Stimulated activated CD8-positive, alpha-beta memory T cell treated with anti-CD3 and anti-CD28 coated beads, Interleukin-4, amount 100 ng/mL, for 24 hours (primary cell): ENCODE measurements at places on chromosomes 12 and 14.

- DNase-seq: no peak
Observed at GRCh38 chr14:72613231-72613974, 280.5 kb downstream of the DPF3 start.

- DNase-seq: no peak
Observed at GRCh38 chr14:34502001-34502400, 37.5 kb downstream of the EAPP start.

DNA sequence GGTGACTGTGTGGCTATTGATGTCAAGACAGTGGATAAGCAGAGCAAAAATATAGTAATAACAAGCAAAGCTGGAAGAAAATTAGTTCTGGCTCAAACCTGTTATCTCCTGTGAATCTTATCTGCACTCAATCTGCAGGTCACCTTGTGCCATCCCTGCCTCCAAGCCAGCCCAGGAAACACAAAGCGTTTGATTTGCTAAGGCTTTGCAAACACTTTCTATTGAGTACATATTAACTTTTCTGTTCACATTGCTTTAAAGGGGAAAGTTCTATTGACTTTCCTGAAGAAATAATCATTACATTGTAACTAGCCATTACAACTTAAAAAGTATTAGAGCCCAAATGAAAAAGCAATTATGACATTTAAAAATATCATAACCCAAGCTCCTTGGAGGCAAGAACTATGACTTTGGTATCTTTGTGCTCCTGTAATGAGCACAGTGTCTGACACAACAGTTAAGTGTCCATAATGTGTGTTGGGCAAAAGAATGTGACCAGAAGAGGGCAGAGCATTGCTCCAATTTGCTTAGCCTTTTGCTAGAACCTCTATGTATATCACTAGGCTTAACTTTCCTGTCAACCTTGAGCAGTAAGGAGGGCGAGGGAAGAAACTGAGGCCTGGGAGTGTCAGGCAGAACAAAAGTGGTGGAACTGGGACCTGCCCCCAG is 24.7 kb downstream of the SERPINA3 start:
- DNase-seq: no peak

- no peak for DNase-seq
Observed at GRCh38 chr14:104578321-104578720, 1.2 kb upstream of the C14orf180 start.

DNA sequence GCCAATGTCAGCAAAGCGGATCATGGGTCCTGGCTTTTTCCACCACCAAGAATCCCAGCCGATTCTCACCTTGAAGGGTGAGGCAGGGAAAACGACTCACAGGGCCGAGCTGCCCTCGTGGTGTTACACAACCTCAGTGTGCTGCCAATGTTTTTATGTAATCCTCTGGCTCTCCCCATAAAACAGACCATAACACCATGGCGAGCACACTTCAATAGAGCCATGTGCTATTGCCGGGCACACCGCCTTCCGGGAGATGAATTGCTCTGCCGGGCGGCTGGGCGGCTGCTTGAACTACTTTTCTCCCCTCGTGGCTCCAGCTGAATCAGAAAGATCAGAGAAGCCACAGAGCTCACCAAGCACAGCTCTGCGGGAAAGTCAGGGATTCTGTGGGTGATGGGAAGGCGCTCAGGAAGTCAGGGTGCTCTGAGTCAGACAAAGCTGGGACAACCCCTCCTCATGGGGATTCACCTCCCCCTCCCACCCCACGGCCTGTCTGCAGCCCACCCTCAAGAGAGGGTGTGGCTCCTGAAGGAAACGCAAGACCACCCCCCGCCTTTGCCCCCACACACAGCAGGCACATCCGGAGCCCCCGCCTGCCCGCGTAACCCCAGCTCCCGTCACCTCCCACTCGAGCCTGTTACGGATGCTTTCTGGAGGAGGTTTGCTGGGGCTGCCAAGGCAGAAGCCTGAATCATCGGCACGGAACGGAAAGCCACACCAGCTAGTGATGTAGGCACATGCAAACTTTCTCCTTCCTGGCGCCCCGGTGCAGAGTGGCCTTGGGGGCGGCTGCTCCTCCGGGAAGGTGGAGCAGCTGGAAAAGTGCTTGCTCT is 1.8 kb downstream of the GALNT9 start:
- peak; percentile 61 for DNase-seq

- no peak for DNase-seq
Observed at GRCh38 chr14:75492832-75493591, 29.3 kb upstream of the BATF start.

GRCh38 chr12:85949253-85949652 is 75.2 kb downstream of the NTS start:
- no peak for DNase-seq

- DNase-seq: no peak
Observed at GRCh38 chr14:33758547-33758946, 192.3 kb downstream of the EGLN3 start.

DNA sequence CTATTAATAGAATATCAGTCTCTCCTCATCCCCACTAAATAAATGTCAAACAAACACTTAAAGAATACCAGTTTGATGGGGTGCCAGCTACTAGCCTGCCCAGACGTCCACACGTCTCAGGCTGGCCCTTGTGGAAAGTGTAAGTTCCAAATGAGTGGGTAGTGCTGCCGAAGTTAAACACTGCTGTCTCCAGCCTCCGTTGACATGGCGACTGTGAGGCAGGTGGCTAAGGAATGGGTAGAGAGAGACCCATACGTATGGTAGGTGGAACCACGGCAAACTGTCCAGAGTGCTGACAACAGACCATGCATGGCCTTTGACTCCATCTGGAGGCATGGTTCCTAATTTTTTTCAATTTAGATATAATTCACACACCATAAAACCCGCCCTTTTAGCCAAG is 37.9 kb downstream of the PITPNM2 start:
- no peak for DNase-seq

GRCh38 chr12:53338017-53338416 is 1.9 kb upstream of the SP7 start:
- no peak for DNase-seq

DNA sequence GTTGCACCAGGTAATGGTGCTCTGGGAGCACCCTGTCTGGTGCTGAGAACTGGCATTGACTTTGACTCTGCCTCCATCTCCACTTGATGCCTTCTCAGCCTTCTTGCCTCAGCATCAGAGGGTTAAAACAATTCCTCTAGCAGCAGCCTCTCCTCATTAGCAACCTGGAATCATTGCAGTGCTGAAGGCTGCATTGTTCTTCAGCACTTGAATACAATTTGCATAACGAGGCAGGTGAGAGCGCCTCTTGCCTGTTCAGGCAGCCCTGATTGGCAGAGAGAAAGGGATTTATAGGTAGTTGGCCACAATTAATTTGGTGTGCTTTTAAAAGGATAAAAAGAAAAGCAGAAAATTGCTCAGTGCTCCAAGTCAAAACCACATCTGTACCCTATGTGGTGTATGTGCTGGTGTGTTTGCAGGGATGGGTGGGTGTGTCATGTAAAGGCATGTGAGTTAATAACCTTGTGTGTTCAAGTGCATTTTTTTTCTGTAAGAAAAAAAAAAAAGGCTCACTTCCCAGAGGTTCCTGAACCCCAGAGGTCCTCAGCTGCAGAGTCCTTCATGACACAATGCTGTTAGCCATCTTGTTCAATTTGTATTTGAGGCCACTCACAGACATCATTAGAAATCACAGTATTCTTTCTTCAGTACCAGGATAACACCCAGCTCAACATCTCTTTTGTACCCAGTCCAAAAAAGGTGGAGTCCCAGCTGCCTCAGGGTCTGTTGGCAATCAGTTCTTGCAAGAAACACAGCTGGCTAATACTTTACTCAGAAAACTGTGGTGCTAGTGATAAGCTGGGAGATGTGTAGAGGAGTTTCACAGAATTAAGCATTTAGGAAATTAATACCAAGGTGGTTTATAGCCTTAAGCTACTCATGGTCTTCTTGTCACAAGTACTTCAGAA is 385.6 kb downstream of the GRIN2B start:
- no peak for DNase-seq

DNA sequence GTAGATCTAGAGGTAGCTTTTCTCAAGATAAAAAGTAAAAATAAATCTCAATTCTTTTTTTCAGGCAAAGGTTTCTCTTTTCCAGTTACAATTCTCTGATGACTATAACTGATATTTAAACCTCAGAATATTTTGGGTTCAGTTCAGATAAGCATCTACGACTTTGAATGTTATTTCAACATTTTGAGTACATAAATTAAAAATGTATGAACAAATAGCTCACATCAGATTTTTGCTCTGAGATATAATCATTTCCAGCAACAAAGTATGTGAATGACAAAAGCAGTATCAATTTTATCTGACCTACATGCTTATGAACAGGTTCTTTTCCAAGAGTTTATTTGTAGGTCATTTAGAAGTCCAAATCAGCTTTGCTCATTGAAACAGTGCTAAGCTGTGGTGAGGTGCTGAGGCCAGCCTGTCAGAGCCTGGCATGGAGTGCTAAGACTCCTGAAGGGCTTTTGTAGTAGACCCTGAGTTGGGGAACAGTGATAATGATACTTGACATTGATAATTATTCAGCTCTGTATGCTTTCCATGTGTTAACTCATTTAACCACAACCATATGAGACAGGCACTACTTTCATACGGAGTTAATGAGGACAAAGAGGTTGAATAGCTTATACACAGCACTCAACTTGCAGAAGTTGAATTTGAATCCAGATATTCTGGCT is 205.0 kb upstream of the DCN start:
- no peak for DNase-seq

- no peak for DNase-seq
Observed at GRCh38 chr12:110564471-110564991, 18.6 kb downstream of the PPTC7 start.

DNA sequence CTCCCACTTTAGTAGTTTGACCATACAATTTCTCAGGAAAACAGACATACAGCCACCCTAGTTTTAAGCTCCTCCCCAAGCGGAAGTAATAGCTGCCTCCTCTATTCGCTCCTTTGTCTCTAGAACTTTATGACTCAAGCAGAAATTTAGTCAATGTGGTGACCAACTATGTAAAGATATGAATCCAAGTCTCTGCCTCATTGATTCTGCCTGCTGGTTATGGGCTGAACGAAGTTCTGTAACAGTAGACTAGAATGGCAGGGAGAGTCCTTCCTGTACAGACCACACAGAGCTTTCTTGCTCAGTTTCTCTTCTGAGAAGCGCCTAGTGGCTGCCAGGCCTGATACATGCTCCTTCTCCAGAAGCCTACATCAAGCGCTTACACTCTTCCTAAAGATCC is 19.1 kb downstream of the KICS2 start:
- no peak for DNase-seq

DNA sequence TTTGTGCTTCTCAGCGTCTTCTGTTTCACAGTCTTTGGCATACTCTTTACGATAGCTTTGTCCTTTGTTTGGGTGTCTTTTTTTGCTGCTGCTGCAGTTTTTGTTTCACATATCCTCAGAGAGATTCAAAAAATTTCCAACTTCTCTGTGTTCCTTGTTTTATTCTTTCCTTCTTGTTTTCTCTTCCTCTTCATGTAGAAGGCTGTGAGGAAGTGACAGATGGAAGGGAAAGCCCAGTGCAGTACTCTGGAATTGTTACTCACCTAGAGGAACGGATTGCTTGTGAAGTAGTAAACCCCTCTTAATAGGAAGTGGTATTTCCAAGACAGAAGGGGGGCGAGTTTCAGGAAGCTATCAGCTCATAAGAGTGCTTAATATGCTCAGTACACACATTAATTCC is 1.7 kb downstream of the CREBL2 start:
- DNase-seq: no peak

- DNase-seq: no peak
Observed at GRCh38 chr14:74988131-74988530, 14.6 kb upstream of the EIF2B2 start.

GRCh38 chr12:51442324-51442723 is 17.7 kb downstream of the SLC4A8 start:
- no peak for DNase-seq

DNA sequence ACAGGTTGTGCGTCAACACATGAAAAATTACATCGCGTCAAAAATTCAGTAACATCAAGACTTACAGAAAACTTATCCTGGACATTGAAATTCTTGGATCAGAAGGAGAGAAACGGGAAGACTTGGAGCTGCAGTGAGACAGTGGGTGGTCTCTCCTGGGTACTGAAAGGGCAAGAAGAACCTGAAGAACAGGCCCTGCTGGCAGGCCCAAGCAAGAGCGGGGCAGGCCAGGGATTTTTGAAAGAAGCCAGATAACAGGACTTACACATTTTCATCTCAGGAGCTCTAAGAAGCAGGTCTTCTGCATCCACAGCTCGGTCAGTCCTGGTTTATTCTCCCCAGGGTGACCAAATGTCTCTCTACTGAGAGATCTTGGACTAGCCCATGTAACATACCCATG is 466.5 kb upstream of the SOX5 start:
- no peak for DNase-seq

DNA sequence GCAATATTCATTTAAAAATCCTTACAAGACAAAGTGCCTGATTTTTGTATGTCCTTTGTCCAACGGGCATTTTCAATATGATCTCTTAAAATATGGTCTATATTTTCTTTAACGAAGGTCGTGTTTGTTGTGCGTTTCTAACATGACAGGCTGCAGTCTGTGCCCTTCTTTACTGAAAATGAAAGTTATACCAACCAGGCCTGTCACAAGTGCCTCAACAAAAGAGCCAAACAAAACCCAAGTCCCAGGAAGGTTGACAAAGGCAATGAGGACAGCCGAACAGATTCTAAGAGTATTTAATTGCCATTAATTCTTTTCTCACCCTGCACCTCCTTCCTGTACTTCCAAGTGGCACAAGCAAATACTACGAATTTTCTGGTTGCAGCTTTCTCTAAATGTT is 13.9 kb downstream of the PAX9 start:
- no peak for DNase-seq

- no peak for DNase-seq
Observed at GRCh38 chr12:26192142-26192541, 3.2 kb upstream of the SSPN start.

DNA sequence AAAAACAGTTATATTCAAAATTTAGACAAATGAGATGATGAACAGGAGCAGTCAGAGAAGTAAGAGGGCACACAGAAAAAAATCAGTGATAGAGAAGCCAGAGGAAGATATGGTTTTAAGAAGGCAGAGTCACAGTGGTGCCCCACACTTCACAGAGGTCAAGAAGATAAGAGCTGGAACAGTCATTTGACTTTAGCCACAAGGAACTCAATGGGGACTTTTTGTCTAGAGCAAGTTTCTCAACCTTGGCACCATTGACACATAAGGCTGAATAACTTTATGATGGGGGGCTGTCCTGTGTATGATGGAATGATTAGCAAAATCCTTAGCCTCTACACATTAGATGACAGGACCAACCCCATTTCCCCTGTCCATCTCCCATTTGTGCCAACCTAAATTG is 172.8 kb upstream of the PLEKHG7 start:
- DNase-seq: no peak

- no peak for DNase-seq
Observed at GRCh38 chr12:108348842-108349241, 9.7 kb upstream of the CMKLR1 start.

- peak; percentile 25 for DNase-seq
Observed at GRCh38 chr14:106844608-106845285, 1318.4 kb downstream of the TMEM121 start.

- DNase-seq: no peak
Observed at GRCh38 chr12:66514581-66514980, 164.3 kb downstream of the GRIP1 start.
